ENCODE measurements at places on chromosomes 16 and 17.

- DNase-seq = no peak
Measured at GRCh38 chr16:4514606-4515005, 24.0 kb downstream of the CDIP1 start.

- no peak for DNase-seq
Measured at GRCh38 chr17:40936976-40937375, 470 bp downstream of the KRT23 start.

DNA sequence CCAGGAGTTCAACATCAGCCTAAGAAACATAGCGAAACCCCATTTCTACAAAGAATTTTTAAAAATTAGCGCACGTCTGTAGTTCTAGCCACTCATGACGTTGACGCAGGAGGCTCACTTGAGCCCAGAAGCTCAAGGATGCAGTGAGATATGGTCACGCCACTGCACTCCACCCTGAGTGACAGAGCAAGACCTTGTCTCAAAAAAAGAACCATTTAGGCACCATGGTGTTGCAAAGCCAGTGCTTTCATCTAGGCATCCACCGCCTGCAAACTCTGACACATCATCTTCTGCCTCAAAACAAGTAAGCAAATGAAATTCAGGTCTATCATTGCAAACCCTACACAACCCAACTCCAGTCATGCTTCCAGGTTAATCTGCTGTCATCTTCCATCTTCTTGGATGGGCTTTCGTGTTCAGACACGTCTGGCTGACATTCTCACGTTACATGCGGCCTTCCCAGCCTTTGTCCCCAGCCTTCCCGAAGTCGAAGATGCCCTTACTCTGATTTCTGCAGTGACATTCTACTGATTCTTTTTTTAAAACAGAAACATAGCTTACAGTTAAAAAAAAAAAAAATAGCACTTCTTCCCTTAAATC is 8.9 kb downstream of the ANKRD11 start:
- no peak for DNase-seq

DNA sequence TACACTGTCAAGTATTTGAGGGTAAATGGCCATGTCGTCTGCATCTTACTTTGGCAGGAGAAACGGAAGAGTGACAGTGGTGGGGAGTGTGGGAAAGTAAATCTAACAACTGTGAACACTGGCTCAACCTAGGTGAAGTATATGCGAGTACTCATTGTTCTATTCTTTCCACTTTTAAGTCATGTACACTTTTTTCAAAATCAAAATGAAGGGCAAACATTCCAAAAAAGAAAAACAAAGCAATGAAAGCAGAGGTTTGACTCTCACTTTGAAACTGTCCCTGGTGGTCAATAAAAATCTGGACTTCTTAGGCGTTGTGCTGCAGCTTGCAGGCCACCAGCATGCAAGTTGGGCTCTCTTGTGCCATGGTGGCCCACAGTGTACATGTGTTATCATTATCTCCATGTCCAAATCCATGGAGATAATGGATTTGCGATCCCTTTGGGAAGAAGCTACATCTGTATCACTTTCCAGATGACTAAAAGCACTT is 32.7 kb downstream of the STAT5B start:
- DNase-seq = no peak

- DNase-seq = no peak
Measured at GRCh38 chr16:67987460-67988160, 7.3 kb upstream of the DPEP3 start.

- no peak for DNase-seq
Measured at GRCh38 chr17:3316836-3317235, 18.7 kb upstream of the OR3A1 start.

GRCh38 chr17:83151056-83151441 is 71.6 kb downstream of the METRNL start:
- no peak for DNase-seq

GRCh38 chr17:54172096-54172984 is 349.6 kb downstream of the KIF2B start:
- no peak for DNase-seq

DNA sequence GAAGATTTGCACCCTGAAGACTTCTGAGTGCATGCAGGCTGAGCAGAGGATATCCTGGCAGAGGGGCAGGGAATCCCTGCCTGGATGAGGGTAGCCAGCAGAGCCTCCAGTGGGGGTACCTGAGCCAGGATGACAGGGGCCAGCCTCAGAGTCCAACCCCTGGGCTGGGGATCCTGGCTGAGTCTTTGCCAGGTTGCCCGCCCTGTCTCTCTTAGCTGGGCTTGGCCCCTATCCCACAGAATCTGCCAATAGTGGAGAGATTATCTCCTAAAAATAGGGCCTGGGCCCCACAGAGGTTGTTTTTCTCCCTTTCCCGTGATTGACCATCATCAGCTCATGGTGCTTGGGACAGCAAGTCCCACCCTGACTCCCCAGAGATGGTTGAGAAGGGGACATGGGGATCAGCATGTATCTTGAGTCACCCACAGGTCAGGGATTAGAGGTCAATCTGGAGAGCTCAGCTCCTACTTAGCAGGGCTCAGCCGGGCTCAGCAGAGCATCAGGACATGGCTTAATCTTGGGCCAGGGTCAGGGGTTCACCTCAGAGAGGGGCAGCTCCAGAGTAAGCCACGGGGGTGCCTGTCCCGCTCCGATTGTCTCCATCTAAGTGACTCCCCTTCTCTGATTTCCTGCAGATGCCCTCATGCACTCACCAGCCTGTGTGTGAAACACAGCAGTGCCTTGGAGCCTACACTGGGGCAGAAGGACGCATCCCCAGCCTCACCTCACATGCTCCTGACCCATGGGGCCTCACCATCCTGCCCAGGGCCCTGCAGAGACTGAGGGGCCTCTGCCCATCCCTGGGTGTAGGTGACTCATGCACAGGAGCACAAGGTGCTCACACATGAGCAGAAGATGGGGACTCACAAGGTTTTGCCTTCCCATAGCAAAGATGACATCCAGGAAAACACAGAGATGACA is 11.5 kb downstream of the CDH16 start:
- DNase-seq = no peak

DNA sequence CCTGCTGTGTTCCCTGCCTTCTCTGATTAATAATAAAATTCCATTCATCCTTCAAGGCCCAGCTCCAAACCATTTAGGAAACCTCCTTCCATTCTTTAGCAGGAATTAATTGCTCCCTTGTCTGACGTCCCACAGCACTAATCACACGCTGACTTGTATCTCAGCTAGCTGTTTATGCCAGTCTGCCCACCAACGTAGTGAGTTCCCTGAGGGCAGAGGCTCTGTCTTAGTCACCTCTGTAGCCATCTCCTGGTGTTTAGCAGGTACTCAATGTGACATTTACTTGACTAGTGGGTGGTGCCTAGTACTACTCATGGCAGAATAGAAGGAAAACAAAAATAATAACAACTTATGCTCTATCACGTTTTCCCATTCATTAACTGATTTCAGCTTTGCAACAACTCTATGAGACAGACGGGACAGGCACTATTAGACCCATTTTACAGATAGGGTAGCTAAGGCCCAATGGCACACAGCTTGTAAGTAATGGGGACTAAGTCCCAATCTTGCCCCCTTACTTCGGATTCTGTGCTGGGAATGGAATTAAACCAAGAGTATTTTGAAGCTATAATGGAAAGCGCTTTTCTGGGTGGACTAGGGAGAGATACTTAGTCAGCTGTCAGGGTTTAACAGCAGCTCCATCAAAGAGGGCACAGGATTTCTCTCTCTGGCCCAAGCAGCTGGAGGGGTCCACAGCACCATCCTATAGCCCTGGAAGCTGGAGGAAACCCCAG is 931 bp upstream of the WIPF2 start:
- DNase-seq = no peak

- DNase-seq = no peak
Measured at GRCh38 chr17:60333628-60334031, 58.3 kb downstream of the USP32 start.

GRCh38 chr17:46865100-46865499 is 13.7 kb downstream of the WNT9B start:
- no peak for DNase-seq

DNA sequence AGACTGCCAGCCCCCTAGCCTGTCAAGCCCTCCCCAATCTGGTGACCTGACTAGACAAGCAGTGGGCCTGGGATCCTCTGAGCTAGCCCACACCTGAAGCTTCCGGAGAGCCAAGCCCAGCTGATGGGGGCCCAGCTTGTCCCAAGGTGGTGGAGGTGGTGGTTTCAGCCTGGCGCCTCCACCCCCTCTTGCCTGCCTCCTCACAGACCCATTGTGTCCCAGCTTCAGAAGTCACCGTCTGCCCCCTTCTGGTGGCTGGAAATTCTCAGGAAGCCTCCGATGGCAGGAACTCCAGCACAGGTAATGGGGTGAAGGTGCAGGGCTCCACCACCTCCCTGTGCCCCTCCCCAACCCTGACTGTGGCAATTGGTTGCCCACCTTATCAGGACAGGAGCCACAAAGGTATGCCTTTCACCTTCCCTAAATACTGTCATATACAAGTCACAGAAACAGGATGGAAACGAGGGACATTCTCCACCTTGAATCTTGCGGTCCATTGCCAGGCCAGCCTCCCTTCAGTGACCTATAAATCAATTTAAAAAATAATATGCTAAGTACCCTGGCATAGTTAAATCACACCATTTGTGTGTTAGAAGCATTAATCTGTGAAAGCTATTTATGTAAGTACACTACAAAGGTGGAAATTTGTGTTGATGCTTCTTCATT is 66.0 kb upstream of the ZNF423 start:
- no peak for DNase-seq

- no peak for DNase-seq
Measured at GRCh38 chr16:977081-977701, 4.4 kb upstream of the SOX8 start.

Data from left lung (tissue), 14 donors.